ENCODE measurements at places on chromosomes 2 and 18.
A peak's percentile ranks its signal among the peaks of the same experiment; 100 is the strongest.

- no peak for DNase-seq
Observed at GRCh38 chr2:207126724-207127308, 38.9 kb downstream of the KLF7 start.

DNA sequence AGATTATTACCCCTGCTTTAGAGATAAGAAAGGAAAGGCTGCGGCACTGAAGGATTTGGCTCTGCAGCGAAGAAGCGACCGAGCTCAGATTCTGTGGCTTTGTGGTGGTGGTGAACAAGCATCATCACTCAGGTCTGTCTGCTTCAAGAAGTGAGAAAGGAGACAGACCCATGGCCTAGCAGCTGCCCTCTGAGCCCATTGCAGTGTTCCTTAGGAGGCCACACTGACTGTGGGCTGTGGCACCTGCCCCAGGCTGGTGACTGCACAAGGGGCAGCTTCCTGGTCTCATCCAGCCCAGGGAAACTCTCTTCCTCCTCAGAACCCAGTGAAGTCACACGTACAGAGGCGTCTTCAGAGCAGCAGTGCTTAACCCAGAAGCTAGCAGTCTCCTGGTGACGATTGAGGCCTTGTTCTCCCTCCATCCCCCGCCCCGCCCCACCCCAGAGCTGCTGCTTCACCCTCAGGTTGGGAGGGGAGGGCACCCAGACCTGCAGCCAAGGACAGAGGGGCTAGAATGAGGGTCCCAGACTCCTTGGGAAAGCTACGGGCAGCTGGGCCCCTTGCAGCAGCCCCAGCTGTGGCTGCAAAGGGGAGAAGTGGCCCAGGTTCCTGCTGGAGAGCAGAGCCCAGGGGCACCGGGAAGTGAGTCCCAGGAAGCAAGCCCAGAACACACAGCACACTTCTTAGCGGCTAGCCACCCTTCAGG lies 22.2 kb downstream of the BIN1 start:
- peak; percentile 86 for DNase-seq

GRCh38 chr2:215851082-215851481 lies 162.3 kb downstream of the MREG start:
- no peak for DNase-seq

GRCh38 chr2:98552499-98553179 lies 55.7 kb downstream of the COA5 start:
- no peak for DNase-seq

GRCh38 chr2:215692387-215693079 lies 256.7 kb upstream of the FN1 start:
- no peak for DNase-seq
